ENCODE measurements at places on chromosomes 2 and 18.

- no peak for DNase-seq
Measured at GRCh38 chr2:142961202-142961601, 83.7 kb downstream of the KYNU start.

DNA sequence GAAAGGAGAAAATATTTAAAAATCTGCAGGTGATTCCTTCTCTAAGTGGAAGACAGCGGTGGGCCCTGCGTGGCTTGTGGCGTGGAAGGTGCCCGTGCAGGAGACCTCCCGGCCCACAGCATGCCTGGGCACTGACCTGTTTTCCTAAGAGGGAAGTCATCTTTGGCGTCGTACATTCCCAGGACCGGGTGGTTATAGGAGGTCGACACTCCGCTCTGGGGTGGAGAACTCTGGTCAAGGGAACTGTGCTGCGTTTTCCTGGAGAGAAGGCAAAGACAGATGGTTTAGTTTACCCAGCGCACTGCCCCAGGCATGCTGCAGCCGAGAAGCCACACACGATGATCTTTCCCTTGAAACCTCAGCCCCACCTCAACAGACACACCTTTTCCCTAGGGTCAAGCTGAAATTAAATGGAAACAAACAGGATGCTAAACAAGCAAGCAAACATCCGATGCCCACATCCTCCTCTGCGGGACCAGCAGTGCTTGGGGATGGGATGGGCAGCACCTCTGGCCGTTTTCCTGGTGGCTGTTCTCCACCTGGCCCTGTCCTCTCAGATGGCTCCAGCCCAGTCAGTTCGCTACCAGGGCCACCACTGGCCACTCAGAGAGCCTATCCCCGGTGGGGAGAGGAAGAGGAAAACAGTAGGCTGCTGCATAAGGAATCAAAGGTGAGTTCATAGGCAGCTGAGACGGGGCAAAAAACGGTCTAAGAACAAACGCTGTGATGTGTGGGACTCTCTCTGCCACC is 244.1 kb downstream of the HDAC4 start:
- DNase-seq, result peak; percentile 62

DNA sequence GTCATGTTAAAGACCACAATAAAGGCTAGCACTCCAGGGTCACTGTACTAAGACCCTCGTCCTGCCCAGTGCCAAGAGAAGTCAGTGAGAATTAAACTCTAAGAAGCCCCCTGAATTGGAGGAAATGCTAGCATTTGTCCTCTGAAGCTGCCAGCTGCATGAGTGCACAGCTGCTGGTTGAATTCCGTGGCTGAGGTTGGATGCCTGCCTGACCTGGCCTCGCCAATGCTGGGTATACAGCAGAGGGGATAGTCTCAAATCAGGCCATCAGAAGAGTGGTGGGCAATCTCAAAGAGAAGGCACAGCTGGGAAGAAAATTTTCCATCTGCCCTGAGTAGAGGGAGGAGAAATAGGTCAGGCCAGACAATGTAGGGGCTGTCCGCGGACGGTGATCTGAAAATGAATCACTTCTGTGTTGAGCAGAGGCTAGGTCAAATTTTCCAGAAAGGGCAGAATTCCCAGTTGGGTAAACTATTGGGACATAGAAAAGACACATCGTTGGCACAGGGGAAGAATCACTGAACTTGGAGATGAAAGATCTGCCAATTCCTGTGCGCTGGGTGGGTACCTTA is 110.5 kb upstream of the AGAP1 start:
- DNase-seq, result no peak

DNA sequence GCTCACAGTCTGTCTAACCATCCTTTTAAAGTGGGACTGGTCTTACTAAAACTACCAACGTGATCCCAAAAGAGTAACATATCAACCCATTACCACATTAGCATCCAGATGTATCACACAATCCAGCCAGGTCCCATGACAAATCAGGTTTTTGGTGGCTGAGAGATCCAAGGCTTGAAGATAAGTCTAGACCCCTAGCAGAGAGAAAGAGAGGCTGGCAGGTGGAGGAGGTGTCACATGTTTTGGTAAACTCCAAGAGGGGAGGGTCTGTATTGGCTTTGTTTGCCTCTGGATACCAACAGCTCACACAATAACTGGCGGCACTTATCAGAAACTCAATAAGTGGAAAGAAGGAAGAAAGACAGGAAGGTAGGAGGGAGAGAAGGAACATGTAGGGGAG is 357.6 kb downstream of the SS18 start:
- no peak for DNase-seq

GRCh38 chr2:189791338-189792042 is 7.2 kb downstream of the PMS1 start:
- DNase-seq, result no peak

GRCh38 chr2:172574965-172575364 is 19.1 kb downstream of the PDK1 start:
- no peak for DNase-seq

- DNase-seq, result no peak
Measured at GRCh38 chr2:156294945-156295580, 37.5 kb downstream of the NR4A2 start.

DNA sequence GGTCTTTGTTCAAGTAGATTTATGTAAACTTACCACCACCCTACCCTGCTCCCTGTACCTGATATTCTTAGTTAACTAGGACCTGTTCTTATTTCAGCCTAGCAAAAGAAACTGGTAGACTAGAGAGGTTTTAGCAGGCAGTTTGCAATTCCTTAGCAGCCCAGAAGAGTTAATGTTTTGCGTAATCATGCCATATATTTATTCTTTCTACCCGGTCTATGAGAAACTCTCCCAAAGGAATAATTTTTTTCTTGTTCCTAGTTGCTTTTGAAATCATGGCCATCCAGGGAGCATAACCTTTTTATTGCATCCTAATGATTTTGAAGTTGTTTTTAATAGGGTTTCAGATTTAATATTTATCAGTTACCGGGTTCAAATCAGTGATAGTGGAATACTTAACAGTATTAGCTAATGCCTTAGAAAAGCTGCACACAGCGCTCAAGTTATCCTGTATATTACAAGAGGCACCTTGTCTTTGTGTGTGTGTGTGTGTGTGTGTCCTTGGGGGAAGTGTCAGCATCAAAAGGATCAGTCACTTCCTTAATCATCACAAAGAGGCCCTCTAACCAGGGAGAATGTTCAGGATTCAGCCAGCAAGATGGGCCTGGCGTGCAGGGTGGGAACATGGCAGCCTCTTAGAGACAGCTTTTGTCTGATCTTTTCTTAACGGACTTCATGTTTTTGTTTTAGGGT is 52.9 kb downstream of the CABLES1 start:
- DNase-seq, result no peak

- DNase-seq, result no peak
Measured at GRCh38 chr2:215712871-215713790, 277.3 kb upstream of the FN1 start.

GRCh38 chr2:201996006-201996405 is 37.6 kb upstream of the FZD7 start:
- no peak for DNase-seq

DNA sequence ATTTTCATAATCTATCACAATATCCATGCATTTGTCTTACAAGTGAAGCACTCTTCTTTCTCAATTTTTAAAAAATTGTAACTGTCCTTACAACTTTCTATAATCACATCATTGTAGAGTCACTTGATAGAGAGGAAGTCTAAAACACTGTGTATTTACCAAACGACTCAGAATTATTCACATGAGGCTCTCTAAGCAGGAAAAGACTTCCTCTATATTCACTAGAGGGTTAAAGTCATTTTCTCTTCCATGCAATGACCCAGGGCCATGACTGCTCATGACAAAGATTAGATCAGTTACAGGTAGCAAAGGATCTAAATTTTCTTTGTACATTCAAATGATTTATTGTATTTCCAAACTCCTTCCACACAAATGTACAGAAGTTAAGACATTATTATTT is 9.0 kb upstream of the SLC1A4 start:
- no peak for DNase-seq

DNA sequence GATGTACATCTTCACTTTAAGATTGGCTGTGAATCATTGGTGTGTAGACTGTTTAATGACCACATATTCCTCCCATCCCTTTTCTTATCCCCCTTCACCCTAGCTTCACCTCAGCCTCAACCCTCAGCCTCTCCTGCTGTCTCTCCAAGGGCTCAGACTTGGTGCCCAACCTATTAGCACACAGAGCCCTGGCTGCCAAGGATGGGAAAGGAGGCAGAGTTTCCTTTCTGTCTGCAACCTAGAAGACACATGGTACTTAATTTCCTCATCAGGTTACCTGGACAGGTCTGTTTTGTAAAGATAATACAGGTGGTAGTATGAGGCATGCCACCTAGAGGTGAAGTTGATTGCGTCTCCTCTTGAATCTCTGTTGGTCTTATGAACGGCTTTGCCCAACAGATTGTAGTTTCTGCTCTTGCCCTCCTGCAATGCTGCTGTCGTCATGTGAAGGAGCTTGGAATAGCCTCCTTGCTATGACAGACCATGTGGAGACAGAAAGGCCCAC is 44.5 kb upstream of the RMND5A start:
- no peak for DNase-seq

DNA sequence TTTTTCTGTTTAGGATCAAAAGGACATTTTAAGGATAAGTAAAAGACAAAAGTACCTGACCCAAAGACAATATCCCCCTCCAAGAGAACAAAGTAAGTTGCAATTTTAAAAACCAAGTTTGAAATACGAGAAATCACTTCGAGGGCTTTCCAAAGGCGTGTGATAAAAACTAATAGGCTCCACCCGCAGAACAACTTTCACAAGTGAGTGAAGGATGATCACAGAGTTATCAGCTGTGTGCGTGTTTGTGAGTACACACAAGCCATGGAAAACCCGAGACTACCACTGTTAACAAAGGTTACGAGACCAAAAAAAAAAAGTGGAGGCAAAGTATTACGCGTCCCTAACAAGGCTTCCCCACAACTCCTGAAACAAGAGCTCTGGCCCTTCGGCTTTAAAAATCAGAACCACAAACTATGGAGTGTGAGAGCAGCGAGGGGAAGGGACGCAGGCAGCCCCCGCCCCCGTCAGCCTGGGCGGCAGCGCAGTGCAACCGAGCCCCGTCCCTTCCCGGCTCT is 719 bp downstream of the SMAD2 start:
- DNase-seq, result no peak

DNA sequence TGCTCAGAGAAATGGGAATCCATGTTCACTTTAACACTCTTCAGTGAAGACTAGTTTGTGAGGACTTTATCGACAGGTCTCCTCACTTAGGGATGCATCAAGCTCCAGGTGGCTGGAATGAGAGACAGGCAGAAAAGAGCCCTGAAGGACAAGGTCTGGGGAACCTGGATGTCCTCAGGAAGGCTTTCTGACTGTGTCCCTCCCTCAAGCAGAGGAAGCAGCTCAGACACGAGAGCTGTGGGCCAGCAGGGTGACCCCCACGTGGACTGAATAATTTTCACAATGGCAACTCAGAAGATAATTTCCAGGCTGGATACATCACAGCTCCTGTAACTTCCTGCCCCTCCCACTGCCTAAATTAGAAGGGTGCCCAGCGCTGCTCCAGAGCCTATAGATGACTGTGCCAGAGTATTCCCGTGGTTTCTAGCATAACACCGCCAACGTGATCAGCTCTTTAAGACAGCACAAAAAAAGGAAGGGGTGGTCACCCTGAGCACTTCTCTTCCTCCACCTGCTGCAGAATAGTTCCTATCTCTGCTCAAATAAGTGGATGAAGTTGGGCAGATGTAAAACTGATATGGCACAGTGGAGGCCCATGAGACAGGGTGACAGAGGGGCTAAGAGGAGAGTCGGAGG is 25.7 kb upstream of the NCK2 start:
- DNase-seq, result no peak

- DNase-seq, result no peak
Measured at GRCh38 chr18:59379772-59380522, 20.9 kb upstream of the LMAN1 start.

DNA sequence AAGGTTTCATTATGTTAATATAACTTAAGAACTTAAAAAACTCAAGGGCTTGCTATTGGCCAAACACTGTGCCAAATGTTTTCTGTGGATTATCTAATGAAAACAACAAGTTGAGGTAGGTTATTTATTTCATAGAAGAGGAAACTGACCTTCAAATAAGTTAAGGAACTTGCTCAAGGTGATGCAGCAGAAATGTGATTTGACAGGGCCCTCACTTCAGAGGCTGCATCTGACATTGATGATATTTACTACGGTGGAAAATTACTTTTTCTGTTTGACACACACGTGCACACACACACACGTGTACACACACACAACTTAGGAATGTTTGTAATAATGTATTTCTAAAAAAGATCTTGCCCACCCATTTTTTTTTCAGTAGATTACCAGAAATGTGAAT is 137.2 kb upstream of the CXCR4 start:
- no peak for DNase-seq

- no peak for DNase-seq
Measured at GRCh38 chr2:201574766-201575165, 68.5 kb downstream of the TMEM237 start.

GRCh38 chr2:230914886-230915285 is 10.2 kb downstream of the GPR55 start:
- no peak for DNase-seq

- DNase-seq, result no peak
Measured at GRCh38 chr2:207225773-207226172, 60.0 kb upstream of the KLF7 start.

GRCh38 chr2:46921676-46922448 is 6.3 kb upstream of the MCFD2 start:
- no peak for DNase-seq

GRCh38 chr2:72579591-72580180 is 246.1 kb downstream of the EXOC6B start:
- no peak for DNase-seq

DNA sequence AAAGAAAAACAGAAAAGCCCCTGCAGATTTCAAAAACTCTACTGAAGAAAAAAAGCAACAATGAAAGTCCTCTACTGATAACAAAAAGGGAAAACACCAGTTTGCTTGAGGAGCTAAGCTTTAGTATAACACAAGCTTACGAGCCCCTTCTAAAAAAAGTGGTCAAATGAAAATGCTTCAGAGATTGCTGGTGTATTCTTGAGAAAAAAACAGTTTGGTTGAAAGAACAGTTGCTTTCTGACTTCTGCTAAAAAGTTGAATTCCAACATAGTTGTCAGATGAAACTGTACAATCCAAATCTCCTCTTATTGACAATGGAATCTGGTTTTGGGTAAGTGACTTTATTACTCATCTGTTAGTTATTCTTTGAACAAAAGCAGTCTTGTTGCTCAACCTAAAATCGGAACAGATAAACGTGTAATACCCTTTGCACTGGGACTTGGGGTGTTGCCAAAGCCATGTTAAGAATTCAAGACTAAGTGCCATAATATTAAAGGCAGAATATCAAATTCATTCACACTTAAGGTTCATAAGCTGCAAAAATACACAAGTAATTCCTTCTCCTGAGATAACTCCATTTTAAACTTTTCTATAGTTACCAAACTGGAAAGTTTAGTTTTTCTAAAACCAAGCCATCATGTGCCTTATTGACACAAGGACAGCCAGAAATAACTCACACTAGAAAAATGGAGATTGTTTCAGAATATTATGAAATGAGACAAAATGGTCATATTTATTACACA is 45.3 kb upstream of the SPAG16 start:
- DNase-seq, result no peak

GRCh38 chr2:197919487-197919886 is 115.1 kb downstream of the PLCL1 start:
- DNase-seq, result no peak

GRCh38 chr18:72692595-72692994 is 148.5 kb upstream of the CBLN2 start:
- DNase-seq, result no peak

GRCh38 chr18:27377251-27377650 is 192.1 kb upstream of the CHST9 start:
- no peak for DNase-seq

GRCh38 chr18:56709463-56709862 is 58.3 kb downstream of the WDR7 start:
- no peak for DNase-seq

- no peak for DNase-seq
Measured at GRCh38 chr18:51614967-51615571, 417.6 kb upstream of the MEX3C start.

Measured in coronary artery (tissue), 2 donors.